Stimulated activated CD8-positive, alpha-beta memory T cell treated with anti-CD3 and anti-CD28 coated beads, Interleukin-7, amount 100 ng/mL, for 4 hours (primary cell): ENCODE measurements at places on chromosomes 5 and 9.

- no peak for DNase-seq
Measured at GRCh38 chr9:136311051-136312008, 7.4 kb upstream of the CCDC187 start.

GRCh38 chr5:97495301-97495700 lies 312.3 kb upstream of the RIOK2 start:
- no peak for DNase-seq

DNA sequence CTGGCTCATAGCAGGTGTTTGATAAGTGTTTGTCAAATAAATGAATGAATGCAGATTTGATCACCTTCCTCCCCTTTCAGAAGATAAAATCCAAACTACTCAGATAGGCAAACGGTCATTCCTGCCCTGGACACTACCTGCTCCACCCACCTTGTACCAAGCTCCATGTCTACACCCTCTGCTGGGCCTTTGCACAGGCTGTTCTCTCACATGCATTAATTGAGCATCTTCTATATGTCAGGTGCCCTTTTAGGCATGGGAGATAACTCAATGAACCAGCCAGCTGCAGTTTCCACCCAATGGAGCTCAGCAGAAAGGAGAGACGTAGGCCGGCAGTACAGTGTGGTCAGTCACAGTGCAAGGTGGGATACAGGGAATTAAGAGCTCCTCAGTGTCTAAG lies 102.3 kb upstream of the CPEB4 start:
- DNase-seq: no peak

DNA sequence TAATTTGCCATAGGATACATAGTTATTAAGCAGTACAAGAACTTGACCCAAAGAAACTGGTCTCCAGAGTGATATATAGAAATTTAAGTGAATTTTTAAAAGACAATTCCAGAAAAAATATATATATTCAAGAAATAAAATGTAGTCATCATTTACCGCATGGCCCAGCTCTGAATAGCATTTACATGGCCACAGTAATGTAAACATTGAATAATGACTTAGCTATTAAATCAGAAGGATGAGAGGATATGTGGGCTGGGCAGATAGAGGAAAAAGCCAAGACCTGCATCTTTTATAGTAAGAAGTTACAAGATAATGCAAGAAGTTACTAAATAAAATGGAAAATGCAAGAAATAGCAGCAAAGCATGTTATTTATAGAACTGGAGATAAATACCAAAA lies 405.2 kb upstream of the WWC1 start:
- no peak for DNase-seq

- DNase-seq: no peak
Measured at GRCh38 chr5:16412556-16412955, 53.0 kb downstream of the ZNF622 start.

GRCh38 chr9:75891277-75891741 lies 836 bp downstream of the PCSK5 start:
- DNase-seq: peak; percentile 30
